ENCODE measurements at places on chromosomes 11 and 22.

GRCh38 chr22:19002684-19003038 is 66.6 kb upstream of the PRODH start:
- DNase-seq = no peak

- DNase-seq = no peak
Observed at GRCh38 chr11:127042445-127042844, 41.9 kb upstream of the KIRREL3 start.

DNA sequence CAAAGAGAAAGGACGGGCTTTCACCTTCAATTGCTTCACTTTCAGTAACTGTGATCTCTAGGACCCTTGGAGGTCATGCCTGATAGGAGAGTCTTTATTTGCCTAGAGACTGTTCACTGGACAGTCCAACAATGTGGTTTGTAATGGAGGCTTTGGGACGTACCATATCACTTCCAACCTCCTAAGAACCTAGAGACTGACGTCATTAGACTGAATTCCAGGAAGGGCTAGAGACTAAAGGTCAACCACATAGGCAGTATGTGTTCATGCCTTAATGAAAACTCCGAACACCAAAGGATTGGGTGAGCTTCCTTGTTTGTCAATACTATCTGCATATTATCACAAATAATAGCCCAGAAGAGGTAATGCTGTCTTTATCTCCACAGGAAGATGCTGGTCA is 53.7 kb upstream of the CNTN5 start:
- no peak for DNase-seq

DNA sequence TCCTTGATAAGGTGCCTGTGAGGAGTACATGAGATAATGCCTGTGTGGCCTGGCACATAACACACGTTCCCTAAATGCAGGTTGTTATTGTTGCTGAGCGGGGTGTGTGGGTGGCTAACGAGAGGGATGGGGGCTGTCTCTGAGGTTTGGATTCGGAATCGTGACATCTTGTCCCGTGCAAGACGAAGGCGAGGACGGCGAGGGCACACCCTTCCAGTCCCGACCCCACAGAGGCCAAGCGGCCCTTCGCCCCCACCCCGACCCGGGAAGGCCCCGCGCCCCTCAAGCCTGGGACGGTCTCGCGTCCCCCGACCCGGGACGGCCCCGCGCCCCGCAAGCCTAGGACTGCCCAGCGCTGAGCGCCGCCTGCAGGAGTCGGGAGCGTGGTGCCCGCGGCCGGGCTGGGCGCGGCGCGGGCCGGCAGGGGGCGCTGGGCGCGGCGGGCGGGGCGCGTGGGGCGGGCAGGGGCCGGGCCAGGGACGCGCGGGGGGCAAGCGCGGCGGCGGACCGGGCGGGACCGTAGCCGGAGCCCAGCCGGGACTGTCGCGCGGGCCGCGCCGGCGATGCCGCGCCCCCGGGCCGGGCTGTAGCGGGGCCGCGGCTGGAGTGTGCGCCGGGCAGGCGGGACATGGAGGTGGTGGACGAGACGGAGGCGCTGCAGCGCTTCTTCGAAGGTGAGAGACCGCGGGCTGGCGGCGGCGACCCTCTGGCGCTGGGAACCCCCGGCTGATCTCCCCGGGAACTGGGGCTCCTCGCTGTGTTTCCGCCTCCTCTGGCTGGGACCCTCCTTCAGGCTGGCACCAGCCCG is at the start of gene MYRF:
MYRF (plus strand) TSS at position 520 of the 808 bp plus-strand sequence; CDS start at position 629, 109 bp downstream.
- peak; percentile 64 for DNase-seq

DNA sequence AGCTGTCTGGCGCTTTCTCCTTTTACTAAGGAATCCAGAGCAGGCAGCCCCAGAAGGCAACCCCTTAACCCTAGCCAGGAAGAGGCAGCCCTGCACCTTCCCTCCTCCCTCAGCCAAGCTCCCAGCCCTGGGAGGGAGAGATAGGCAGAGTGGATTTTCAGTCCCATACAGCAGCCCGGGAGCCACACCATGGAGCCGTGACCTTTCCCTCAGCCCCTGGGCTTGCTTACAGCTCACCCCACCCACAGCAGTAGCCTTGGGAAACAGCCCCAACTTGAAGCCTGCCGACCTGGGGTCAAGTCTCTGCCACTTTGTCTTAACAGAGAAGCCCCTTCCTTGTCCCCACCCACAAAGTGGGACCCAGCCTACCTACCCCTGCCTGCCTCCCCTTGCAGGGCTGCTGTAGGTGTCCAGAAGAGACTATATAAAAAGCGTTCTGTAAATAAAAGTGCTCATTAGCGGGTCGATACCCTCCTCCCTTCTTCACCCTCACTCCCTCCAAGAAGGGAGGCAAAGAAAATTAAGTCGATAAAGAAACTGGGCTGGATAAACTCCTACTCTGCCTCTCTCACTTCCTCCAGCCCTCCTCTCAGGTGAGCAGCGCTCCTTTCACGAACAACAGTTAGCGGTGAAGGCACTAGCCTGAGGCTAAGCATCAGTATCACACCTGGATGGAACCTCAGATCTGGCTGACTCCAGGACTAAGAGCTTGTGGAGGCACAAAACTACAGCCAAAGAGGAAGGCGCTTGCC is 4.2 kb downstream of the TST start:
- no peak for DNase-seq

GRCh38 chr11:17600316-17601255 is 53.5 kb downstream of the OTOG start:
- DNase-seq = no peak

DNA sequence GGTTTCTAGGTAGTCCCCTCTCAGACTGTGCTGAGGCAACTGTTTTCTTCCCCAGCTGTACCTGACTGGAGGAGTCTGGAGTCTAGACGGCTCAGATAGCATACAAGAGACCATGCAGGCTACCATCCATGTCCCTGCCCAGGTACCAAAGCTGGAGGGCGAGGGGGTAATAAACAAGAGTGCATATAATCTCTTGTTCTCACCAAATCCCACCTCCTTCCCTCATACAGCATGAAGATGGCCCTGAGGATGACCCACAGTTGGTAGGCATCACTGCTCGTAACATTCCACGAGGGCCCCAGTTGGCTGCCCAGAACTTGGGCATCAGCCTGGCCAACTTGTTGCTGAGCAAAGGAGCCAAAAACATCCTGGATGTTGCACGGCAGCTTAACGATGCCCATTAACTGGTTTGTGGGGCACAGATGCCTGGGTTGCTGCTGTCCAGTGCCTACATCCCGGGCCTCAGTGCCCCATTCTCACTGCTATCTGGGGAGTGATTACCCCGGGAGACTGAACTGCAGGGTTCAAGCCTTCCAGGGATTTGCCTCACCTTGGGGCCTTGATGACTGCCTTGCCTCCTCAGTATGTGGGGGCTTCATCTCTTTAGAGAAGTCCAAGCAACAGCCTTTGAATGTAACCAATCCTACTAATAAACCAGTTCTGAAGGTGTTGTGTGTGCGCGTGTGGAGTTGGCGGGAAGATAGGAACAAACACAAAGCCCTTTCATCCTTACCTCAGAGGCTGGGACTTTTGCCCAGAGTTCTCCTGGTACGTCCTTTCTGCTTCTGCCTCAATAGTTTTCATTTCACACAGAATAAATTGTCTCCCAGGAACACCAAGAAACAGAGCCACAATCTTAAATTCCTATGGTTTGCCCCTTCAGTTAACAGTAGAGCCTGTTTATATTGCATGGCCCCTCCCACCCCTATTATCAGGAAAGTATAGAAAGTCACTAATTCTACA is 8.5 kb downstream of the HMBS start:
- DNase-seq = no peak

- peak; percentile 13 for DNase-seq
Observed at GRCh38 chr11:1953489-1954266, 6.5 kb downstream of the MRPL23 start.

DNA sequence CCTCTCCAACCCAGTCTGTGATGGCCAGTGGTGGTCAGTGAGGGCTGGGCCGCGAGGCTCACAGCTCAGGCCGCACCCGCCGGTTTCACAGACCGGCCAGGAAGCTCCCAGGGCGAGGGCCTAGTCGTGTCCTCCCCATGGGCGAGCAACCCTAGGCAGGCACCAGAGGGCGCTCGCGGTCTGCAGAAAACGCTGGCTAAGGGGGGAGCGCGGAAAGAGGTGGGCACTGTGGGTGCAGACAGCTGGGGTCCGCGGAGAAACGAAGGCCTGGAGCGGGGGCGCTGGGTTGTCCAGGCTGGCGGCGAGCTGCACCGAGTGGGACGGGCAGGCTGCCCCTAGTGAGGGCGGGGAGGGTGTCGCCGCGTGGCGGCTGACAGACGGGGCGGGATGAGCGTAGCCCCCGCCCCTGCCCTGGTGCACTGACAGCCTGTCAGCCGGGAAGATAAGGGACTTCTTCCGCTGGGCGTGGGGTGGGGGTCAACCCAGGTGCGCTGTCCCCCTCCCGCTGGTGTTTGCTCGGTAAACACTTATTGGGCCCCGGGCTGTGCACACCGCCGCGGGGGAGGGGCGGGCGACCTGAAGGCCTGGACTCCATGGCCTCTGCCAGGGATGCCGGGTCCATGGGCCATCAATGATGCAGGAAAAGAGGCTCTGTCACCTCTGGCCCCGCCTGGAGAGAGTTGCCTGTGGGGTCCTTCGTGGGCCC is 7.5 kb downstream of the GP1BB start:
- peak; percentile 82 for DNase-seq

- no peak for DNase-seq
Observed at GRCh38 chr11:110892741-110893285, 180.6 kb upstream of the ARHGAP20 start.

DNA sequence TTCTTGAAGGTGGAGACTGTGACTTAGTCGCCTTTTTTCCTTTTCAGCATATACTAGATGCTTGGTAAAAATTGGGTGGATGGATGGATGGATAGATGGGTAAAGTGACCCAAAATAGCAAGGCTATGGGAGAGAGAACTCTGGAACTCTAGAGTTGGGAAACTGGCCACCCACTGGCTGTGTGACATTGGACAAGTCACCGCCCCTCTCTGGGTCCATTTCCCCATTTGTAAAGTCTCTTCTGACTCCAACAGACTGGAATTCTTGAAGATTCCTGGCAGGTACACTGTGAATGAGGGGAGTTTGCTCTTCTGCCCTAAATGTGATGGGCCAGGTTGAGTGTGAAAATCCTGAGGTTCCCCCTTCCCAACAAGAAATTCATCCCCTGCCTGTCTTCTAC is 8.0 kb downstream of the TKFC start:
- no peak for DNase-seq

DNA sequence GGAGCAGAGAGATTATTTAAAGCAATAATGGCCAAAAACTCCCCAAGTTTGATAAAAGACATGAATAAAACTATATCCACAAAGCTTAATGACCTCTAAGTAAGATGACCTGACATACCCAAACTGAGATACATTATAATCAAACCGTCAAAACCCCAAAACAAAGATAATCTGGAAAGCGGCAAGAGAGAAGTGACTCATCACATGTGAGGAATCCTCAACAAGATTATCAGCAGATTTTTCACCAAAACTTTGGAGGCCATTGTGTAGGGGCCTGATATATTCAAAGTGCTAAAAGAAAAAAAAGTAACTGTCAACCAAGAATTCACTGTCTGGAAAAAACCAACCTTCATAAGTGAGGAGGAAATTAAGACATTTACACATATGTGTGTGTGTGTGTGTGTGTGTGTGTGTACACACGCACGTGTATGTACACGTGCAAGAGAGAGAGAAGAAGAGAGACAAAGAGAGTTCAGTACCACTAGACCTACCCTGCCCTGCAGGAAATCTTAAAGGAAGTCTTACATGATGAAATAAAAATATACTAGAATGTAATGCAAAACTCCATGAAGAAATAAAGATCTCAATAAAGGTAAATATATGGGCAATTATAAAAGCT is 752.4 kb downstream of the NELL1 start:
- DNase-seq = no peak

- no peak for DNase-seq
Observed at GRCh38 chr11:32905028-32905667, 12.5 kb downstream of the QSER1 start.

DNA sequence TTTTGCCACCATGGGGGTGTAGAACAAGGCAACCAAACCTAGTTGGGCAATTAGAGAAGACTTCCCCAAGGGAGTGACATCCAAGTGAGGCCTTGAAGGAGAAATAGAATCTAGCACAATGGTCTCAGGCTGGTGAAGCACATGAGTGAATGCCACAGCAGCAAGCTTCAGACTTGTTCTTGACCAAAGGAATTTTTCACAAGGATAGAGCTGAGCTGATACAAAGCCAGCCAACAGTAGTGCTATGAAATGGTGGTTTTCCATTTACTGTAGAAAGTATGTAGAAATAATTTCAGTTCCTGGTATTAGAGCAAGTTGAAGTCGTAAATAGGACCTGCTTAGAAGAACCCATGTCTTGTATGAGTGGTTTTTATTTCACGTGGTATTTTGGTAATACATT is 148.3 kb upstream of the RASSF10 start:
- no peak for DNase-seq

GRCh38 chr22:42820045-42820763 is 36.9 kb downstream of the ARFGAP3 start:
- DNase-seq = peak; percentile 33

DNA sequence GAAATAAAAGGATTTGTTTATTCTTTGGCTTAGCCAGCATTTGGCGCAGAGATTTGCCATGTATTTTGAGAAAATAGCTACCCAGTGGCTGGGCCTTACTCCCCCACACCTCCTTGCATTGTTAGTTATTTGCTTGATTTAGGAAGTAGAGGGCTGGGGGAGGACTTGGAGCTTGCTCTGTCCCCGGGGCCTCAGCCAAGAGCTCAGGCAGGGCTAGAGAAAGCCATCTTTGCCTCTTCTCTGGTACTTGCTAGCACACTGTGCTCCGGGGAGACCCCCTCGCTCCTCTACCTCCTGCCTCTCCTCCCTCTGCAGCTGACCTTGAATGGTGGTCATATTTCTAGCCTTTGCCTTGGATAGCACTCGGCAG is 93.0 kb downstream of the SCN3B start:
- DNase-seq = no peak

DNA sequence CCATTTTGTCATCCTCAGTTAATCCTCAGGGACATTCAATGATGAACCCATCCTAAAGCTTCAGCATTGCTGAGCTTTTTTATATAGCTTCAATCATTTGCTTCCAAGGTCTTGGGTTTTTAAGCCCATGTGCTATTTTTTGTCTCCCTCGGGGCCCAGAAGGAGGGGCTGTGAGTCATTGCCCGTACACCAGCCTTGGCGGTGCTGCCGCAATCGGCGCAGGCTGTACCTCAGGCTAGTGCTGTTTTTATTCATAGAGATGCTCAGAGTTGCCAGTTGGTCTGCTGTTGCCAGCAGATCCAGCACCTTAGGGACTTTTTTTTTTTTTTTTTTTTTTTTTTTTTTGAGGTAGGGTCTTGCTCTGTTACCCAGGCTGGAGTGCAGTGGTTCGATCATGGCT is 35.5 kb downstream of the ACO2 start:
- DNase-seq = no peak

- DNase-seq = no peak
Observed at GRCh38 chr11:129999407-129999806, 3.2 kb downstream of the PRDM10 start.
